Activated CD8-positive, alpha-beta memory T cell treated with anti-CD3 and anti-CD28 coated beads for 48 hours (primary cell): ENCODE measurements at places on chromosomes 4 and X.

DNA sequence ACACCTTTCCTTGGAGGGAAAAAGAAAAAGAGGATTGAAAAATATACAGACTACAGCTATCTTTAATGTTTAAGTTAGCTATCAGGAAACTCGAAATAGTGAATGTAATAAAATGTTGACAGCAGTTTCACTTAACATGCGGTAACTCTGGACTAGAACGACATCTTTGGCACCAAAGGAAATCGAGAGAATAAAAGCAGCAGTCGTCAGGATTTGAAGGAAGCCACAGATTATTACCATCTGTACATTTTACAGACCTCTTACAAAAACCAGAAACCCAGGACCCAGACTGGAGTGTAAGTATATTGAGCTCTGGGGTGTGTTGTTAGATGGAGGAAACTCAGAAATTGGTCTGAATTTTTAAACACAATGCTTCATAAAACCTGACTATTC is 51.6 kb upstream of the STOX2 start:
- DNase-seq: no peak

DNA sequence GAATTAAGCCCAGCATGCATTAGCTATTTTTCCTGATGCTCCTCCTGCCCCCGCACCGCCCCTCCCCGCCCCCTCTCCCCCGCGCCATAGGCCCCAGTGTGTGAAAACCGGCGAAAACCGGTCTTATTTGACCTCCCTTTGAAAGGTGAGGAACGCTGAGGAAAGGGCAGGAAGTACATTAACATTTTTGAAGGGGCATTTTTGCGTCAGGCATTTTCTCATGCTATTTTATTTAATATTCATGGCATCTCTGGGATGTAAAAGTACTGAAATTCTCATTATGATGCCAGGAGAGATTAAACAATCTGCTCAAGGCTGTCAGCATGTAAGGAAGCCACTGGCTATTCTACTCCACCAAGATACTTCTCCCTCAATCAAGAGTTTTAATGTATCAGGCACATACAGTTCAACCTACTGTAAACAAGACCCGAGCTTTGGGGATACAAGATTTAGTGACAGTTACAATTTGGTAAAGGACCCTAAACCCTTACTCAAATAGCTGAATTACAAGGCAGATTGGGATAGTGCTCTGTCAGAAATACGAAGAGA is 1.2 kb upstream of the NMU start:
- DNase-seq: no peak

DNA sequence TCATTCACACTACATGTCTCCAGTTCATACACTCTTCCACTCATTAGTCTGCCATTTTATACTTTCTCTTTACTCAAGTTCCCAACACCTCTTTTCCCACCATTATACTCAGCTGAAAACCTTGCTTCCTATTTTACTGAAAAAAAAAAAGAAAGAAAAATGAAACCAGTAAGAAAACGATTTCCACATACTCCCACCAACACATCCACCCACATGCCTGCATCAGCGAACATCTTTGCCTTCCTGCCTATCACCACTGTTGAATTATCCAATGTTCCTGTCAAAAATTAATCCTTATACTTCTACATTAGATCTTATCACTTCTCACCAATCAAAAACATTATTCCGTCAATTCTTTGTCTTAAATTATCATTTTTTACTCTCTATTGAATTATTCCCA is 188.1 kb upstream of the FAM241A start:
- DNase-seq: no peak

DNA sequence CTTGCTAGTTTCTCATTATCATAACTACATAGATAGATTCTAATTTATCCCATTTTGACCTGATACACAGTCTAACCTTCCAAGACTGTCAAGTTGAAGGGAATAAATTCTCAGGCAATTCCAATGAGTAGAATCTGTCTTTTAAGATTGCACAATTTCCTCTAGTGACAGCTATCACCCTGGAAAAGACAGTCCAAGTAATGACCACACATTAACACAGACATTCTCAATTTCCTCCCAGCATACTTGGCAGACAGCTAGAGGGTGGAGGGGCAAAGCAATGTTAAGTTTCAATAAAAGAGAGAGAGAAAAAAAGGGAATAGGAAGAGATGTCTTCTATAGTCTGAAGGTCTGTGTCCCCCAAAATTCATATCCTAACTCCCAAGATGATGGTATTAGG is 234.7 kb downstream of the LDB2 start:
- DNase-seq: no peak

- DNase-seq: no peak
Measured at GRCh38 chr4:41819621-41820020, 71.1 kb upstream of the PHOX2B start.

- no peak for DNase-seq
Measured at GRCh38 chr4:150244600-150244999, 166.4 kb downstream of the DCLK2 start.

GRCh38 chrX:99663136-99663535 is 746.9 kb downstream of the PCDH19 start:
- DNase-seq: no peak

DNA sequence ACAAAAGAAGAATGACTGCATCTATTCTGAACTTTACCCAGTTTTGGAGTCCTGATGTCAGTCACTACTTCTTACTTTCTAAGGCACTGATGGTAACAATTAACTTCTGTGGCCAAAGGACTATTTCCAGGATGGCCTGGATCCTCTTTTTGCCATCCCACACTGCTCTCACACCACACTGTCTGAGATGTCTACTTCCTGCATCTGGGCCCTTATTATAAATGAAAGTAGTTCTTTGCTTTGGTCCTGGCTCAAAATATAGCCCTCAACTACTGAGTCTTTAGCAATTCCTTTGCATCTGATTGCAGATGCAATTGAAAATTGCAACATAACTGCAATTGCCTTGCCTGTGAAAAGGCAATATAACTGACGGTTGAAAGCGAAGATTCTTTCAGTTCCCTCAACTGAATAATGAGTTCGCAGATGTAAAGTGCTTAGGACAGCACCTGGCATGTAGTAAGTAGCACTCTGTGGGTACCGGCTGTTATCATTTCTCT is 44.2 kb downstream of the COQ2 start:
- DNase-seq: no peak

DNA sequence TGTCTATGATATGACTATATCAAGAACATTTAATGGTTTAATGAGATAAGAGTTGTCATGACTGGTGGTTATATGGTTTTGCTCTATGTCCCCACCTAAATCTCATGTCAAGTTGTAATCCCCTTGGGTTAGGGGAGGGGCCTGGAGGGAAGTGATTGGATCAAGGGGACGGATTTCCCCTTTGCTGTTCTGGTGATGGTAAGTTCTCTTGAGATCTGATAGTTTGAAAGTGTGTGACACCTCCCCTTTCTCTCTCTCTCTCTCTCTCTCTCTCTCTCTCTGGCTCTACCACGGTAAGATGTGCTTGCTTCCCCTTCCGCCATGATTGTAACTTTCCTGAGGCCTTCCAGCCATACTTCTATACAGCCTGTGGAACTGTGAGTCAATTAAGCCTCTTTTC is 803.4 kb downstream of the TRIML1 start:
- no peak for DNase-seq

DNA sequence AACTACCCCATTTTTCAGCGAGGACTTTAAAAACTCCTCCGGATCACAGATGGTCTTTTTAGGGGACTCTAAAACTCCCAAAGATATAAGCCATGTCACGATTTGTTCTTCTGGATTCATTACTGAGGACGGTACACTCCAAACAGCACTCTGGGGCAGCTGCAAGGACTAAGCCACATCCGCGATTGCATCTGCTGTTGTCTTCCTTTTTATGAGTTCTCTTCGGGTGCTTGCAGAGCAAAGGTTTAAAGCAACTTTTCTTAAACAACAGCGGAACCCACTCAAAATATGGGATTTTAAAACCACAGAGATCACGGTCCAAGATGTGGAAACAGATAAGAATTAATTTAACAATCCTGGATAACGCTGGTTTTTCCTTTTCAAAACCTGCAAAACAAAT is at the start of gene ARHGEF6:
Gene ARHGEF6, minus strand, starts transcription at position 170 of the 400 bp plus-strand sequence. Its CDS starts 50 bp downstream, at position 120.
- no peak for DNase-seq

GRCh38 chr4:855880-856224 is 29.9 kb upstream of the CPLX1 start:
- no peak for DNase-seq

- DNase-seq: no peak
Measured at GRCh38 chr4:170652571-170652970, 562.8 kb upstream of the AADAT start.

DNA sequence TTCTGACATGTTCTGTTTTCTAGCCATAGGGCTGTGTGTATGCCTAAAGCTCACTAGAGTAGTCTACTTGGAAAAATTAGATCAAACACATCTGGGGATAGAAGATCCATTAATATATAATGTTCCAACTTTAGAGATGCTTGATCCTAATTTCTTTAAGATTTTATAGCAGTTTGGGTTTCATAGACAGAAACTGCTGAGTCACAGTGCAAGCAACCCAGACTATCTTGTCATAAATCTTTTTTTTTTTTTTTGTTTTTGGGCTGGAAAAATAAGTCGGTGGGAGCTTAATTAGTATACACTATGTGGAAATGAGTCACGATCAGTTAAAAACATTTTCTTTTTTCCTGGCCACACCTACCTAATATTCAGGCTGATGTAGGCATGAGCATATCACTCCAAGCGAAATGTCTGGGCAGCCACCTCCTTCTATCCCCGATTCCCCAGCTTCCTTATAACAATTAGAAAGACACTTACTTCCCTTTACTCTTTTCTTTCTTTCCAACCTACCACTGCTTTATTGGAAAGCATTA is 58.2 kb upstream of the CASK start:
- no peak for DNase-seq

GRCh38 chr4:41146196-41146595 is 68.1 kb downstream of the APBB2 start:
- DNase-seq: no peak

DNA sequence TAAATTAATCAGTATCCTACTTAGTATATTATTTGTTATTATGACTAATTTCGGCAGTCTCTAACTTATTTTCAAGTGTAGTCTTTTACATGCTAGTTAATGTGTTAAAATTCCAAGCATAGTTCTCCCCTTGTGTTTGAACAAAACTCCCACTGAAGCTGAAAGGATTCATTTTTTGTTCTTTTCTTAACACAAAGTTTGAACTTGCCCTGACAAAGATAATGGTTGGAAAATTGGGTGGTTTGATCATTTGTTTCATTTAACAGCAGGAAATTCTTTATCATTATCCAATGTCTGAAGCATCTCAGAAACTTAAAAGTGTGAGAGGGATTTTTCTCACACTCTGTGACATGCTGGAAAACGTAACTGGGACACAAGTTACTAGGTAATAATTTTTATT is 36.0 kb downstream of the INTU start:
- DNase-seq: no peak

DNA sequence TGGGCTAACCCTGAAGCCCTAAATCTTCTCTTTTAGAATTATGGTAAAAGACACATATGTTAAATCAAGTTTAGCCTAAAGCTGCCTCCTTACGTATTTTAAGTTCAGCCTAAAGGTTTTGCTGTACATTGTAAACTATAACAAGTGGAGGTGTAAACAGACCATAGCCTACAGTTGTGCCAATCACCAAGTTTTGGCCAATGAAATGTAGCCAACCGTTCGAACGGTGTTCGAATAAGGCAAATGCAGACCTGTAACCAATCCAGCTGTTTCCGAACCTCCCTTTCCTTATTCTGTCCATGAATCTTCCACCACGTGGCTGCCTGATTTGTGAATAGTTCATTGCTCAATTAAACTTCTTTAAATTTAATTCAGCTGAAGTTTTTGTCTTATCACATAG is 52.1 kb upstream of the TBC1D9 start:
- no peak for DNase-seq

GRCh38 chrX:73850124-73851013 is 287.4 kb downstream of the CHIC1 start:
- no peak for DNase-seq

- DNase-seq: no peak
Measured at GRCh38 chrX:65241059-65241721, 264.9 kb upstream of the ZC4H2 start.

DNA sequence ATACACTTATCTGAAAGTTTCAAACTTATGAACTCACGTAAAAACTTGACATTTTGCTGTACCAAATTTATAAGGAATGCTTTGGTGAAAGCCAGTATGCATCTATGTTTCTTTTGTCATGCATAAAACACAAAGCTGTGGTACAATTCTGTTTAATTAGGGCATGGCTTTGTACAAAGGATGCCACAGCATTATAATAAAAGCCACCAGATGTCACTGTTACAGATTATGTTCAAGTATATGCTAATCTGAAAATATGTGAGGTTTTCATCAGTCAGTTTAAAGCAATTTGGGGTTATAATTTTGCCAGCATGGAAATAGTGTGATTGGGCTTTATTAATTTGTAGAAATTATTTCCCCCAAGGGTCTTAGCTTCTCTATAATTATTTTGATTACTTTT is 69.0 kb downstream of the ATOH1 start:
- no peak for DNase-seq

- DNase-seq: no peak
Measured at GRCh38 chrX:3295731-3296130, 50.7 kb downstream of the MXRA5 start.

GRCh38 chr4:121168446-121169281 is 4.5 kb upstream of the TNIP3 start:
- DNase-seq: no peak

GRCh38 chr4:159946983-159947615 is 844.2 kb downstream of the RAPGEF2 start:
- DNase-seq: no peak

GRCh38 chr4:145719752-145720624 is 40.0 kb downstream of the C4orf51 start:
- DNase-seq: no peak

GRCh38 chrX:104913348-104913747 is 307.1 kb downstream of the TEX13A start:
- no peak for DNase-seq

- DNase-seq: no peak
Measured at GRCh38 chr4:40205259-40206198, 8.7 kb downstream of the RHOH start.

- peak; percentile 23 for DNase-seq
Measured at GRCh38 chrX:153662266-153662665, 11.3 kb downstream of the PNCK start.

GRCh38 chr4:33831442-33832066 is 2412.8 kb downstream of the ARAP2 start:
- no peak for DNase-seq

- DNase-seq: no peak
Measured at GRCh38 chr4:90419124-90419711, 292.0 kb downstream of the CCSER1 start.

GRCh38 chr4:184854673-184855072 is 28.9 kb upstream of the ACSL1 start:
- DNase-seq: no peak

DNA sequence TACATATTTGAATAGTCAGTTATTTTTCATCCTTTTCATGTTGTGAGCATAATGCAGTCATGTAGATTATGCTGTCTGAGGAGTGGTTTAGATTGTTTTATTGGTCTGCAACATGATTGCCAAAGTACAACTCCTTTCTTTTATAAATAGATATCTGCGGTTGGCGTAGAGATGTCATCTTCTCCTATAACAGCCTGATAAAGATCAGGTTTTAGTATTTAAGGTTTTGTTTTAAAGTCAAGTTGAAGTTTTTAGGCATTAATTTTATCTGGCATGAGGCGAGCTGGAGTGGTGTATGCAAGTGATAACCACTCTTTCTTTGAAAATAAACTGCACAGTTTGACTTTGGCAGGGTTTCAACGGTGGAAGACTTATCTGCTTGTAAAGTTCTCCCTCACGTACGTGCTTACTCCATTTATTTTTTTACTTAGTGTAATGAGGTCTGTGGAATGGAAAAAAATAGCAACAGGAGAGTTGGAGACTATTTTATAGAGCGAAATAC is 126.3 kb downstream of the FBXO8 start:
- no peak for DNase-seq
